ENCODE measurements at places on chromosomes 2 and 18. TPM values are rescaled to one million over a fixed set of nuclear protein-coding genes. Genes with fewer than 3 reads are reported as not detected.

The ALKAL2 gene
- total RNA-seq = not detected

The TTN gene
- total RNA-seq = 6.2 TPM

The TMEM247 gene
- not detected for total RNA-seq

The SNRNP27 gene
- 58.8 TPM for total RNA-seq
